ENCODE measurements at places on chromosomes 5 and 9. TPM values are rescaled to one million over a fixed set of nuclear protein-coding genes. Genes with fewer than 3 reads are reported as not detected.

DNA sequence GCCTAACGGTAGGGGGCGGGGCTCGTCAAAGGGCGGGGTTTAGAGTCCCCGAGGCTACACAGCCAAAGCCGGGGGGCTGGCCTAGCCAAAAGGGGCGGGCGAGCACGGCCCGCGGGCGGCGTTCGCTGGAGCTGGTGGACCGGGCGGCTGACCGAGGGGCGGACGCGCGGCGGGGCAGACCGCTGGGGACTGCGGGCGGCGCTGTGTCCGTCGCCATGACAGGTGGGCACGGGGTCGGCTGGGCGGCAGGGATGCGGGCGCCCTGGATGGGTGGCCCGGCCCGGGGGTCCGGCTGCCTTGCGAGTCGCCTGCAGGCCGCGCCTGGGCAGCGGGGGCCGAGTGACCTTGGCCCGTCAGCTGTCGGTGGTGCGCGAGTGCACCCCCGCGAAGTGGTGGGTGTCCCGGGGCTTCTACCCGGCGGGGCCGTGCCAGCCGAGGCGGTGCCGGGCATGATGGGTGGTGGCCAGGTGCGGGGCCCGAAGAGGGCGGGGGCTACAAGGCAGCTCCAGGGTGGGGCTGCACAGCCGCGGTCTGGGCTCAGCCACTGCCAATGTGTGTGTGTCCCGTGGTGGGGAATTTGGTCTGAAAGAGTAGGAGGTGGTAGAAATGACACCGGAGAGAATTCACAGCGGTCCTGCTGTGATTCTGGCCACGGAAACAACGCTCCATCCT lies at the start of gene CARD19:
TSS of gene CARD19 (plus strand) at position 87 of the 672 bp plus-strand sequence. CDS start at position 216, 129 bp downstream.
- peak; percentile 77 for DNase-seq

DNA sequence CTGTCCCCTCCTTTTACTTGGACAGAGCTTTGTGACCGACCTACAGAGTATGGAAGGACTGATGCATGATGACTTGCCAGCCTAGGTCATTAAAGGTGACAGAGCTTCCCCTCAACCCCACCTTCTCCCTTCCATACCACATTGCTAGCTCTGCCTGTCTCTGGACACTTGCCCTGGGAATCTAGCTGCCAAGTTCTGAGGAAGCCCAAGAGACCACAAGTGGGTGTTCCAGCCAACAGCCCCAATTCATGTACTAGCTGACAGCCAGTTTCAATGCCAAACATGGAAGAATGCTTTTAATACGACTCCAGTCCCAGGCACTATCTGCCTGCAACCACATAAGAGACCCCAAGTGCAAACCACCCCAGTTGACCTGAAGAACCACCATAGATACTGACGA lies 477.1 kb downstream of the SPOCK1 start:
- peak; percentile 12 for DNase-seq

The SERF1B gene
- total RNA-seq: 42.7 TPM

The SHB gene
- total RNA-seq: 27.5 TPM

The PDE8B gene
- 172 TPM for total RNA-seq

DNA sequence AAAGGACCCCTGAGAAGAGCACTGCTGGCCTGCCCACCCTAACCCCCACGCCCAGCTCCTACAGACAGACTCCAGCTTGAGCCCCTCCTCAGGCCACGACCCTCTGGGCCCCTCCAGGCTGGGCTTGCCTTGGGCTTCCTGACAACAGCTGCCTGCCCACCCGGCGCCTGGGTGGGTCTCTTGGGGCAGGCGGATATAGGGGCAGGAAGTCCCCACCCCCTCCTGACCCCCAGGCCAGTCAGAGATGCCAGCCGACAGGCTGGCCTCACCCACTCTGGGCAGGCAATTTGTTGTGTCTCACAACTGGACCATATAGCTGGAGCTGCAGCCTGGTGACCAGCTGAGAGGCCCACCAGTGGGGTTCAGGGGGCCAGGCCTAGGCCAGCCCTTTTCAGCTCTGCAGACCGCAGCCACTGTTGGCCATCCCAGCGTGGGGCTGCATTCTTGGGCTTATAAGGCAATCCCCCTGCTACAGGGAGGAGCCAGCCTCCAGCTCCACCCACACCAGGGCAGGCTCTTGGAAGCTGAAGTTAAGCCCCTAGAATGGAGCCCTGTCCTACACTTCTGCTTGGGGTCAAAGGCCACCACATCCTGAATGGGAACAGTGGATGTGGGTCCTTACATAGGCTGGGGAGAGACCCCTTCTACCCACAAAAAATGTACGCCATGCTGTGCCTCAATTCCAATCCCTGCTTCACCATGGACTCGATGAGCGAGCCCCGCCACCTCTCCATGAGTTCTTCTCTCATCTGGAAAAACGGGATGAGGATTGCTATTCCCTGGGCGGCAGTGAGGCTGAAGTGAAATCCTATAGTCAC lies 2.0 kb downstream of the PDLIM7 start:
- peak; percentile 11 for DNase-seq

DNA sequence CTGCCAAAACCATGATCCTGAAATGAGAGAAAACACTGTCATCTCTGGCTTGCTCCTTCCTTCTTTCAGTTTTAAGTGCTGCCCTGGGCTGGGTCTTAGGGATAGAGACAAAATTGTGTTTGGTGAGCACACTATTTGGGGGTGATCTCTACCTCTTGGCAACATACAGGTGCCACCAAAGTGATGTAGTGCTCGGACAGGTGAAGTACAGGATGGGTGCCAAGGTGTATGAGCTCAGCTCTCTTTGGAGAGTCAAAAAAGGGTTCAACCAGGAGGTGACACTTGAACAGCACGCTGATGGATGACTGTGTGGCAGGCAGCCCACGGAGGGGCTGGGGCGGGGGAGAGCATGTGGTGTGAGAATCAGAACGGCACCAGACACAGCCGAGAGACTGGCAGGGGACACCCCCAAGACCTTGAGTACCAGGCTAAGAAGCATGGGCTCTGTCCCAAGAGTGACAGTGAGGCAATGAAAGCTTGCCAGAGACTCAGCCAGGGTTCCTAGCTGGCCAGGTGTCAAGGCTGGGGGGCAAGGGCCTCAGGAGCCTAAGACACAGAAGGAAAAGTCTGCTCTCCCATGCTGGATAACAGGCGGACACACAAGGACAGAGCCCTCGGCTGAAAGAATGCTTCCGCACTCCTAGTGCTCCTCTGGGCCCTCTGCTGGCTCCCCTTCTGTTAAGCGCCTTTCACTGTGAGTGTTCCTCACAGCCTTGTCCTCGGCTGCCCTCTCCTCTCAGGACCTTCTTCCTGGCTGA lies 2.5 kb downstream of the NHP2 start:
- DNase-seq: peak; percentile 21

DNA sequence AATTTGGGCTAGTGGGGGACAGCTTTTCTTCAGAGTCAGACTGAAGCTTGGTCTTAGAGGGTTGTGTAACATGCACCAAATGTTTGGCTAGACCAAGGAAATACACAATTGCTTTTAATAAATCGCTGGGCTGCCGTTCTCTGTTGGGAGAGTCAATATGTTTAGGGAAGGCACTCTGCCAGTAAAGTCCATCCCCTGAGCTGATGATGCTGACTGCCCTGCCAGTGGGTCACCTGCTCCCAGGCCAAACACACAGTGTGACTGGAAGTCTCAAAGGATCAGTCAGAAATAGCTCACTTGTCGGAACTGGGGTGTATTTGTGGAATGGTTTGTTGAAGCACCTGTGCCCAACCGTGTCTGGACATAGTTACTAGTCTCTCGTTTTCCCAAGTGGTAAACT lies 17.9 kb upstream of the ZNF474 start:
- DNase-seq: no peak

- DNase-seq: no peak
Observed at GRCh38 chr5:10157085-10157669, 92.5 kb downstream of the ATPSCKMT start.

DNA sequence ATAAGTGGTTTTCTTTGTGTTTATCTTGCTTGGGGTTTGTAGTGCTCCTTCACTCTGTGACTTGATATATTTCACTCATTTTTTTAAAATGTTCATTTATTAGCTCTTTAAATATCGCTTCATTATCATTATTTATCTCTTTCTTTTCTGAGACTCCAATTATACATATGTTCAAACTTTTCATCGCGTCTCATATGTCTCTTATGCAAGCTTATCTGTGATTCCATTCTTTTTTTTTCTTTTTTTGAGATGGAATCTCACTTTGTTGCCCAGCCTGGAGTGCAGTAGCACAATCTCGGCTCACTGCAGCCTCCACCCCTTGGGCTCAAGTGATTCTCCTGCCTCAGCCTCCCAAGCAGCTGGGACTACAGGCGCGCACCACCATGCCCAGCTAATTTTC lies 73.9 kb upstream of the GABRP start:
- no peak for DNase-seq

The ADGRD2 gene
- not detected for total RNA-seq

GRCh38 chr9:77647267-77648233 lies 572 bp downstream of the GNA14 start:
- DNase-seq: peak; percentile 64

DNA sequence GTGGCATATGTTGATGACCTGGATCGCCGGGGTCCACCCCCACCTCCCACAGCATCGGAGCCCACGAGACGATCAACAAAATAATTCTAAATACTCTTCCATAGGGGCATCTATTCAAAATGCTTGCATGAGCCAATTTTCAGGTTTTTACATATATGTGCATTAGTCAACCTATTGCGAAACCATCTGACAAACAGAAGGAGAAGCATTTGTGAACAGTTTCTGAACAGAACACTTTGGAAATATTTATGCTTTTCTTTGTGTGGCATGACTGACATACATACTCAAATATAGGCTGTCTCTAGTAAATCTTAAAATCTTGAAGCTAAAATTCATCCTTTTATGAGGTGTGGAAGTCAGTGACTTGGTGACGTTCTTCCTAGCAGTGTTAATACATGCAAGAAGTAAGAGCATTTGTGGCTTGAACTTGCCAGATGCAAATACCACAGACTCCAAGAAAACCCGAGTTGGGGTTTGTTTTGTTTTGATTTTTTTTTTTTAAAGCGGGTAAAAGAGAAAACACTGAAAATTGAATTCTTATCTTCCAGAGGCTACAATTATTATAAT lies 5.3 kb downstream of the GPR151 start:
- no peak for DNase-seq

GRCh38 chr5:55517804-55518203 lies 17.0 kb downstream of the PLPP1 start:
- DNase-seq: no peak

GRCh38 chr5:32734827-32735378 lies 23.8 kb downstream of the NPR3 start:
- no peak for DNase-seq

The F12 gene
- not detected for total RNA-seq

Data from thyroid gland (tissue), 4 donors.